Midbrain (tissue), 1 donor: ENCODE measurements at places on chromosomes 4 and X.

DNA sequence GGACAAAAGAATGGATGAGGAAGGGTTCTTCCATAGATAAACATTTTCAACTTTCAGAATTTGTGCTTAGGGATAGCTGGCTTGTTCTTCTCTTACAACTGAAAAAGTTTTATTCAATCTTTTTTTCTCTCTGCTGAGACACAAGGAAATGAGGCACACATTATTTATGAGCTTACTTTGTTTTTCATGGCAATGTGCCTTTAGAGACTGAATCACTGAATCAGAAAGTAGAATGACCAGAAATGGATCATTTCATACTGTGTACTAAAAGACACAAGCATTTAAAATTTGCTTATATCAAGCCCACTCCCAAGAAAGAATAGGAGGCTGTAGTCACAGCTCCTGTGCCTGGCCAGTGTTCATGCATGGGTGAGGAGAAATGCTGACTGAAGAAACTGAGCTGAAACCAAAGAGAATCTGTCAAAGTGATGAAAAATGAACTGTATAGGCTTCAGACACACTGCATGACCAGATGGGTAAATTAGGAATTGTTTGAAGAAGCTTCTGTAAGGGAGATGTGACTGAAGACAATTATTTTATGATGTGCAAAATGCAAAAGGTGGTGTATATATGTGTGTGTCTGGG is 413.8 kb downstream of the RAPGEF2 start:
- DNase-seq = no peak

GRCh38 chr4:39642885-39643552 is 4.4 kb upstream of the SMIM14 start:
- DNase-seq = no peak

DNA sequence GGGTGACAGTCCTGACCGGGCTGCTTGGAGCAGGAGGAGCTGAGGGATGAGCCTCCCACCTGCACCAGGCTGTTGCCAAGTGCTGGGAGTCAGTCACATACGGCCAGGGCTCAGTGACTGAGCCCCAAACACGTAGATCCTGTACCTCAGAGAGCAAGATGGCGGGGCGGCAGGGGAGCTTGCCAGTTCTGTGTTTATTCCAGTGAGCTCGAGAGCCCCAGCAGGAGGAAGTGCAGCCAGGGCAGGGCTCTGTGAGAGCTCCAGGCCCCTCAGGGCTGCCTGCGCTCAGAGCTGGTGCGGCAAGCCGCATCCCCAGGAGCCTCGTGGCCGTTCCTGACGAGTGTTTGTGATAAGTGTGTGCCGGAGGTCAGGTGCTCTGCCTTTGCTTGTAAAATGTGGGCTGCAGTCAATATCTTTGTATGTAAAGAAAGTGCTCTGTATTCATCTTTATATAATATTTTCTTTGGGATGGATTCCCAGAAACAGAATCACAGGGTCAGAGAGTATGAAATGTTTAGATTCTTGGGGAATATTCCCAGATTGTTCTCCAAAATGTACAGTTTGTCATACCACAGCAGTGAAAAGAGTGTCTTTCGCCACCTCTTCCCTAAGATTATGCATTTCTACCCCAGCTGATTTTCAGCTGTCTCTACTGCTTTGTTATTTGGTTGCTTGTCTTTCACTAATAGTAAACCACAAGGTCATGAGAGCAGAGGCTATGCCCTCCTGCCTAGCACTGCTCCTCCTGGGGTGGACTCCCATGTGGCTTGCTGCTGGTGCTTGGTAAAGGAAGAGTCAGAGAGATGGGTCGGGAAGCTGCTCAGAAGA is 50.3 kb downstream of the NELFA start:
- no peak for DNase-seq

DNA sequence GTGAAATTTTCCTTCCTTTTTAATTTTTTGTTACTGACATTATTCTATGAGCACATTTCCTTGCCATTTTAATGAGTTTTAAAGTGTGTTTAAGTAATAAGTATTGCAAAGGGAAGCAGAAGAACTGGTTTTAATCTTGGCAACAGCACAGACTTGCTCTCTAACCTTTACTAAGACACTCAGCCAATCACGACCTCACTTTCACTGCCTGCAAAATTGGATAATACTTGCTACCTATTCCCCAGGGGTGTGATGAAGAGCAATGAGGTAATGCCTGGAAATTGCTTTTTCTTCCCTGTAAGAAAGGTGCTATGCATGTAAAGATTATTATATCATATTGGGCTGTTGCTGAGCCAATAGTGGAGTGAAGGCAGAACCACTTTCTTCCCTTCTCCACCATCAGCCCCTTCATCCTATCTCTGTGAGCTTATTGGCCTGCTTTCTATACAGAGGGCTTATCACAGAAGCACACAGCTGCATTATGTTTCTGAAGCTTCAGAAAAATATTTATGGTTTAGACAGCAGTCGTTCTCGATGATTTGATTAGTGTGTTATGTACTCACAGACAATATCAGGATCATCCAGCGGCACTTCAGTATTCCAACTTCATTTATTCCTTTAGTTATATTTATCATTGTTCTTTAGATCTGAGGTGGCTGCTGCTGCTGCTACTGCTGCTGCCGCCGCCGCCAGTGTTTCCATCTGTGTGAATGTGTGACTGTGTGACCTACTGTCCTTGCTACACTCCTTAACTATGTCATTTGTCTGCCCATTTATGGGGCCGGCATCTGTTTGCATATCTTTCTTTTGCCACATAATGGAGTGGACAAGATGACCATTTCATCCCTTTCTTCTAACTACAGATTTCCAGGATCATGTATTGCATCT is 255.1 kb downstream of the C4orf33 start:
- DNase-seq = no peak

GRCh38 chr4:57109847-57110639 is at the start of gene IGFBP7:
TSS of gene IGFBP7 (minus strand) at chr4:57110385. CDS start at chr4:57110351, 34 bp downstream.
- peak; percentile 48 for DNase-seq

DNA sequence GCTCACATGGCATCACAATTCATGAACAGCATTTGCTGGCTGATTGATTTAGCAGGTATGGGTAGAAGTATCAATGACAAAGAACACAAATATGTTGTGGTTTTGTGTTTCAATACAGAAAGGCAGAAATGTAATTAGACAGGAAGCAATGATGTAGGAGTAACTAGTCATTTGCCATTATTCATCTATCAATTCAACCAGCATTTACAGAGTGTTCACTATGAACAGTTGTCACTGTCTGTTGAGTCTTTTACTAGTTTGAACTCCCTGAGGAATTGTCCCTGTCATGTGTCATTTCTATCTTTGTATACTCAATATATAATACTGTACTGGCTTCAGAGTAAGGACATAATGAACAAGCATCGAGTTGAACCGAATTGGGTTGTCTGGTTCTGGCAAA is 51.5 kb upstream of the ARHGAP24 start:
- no peak for DNase-seq

DNA sequence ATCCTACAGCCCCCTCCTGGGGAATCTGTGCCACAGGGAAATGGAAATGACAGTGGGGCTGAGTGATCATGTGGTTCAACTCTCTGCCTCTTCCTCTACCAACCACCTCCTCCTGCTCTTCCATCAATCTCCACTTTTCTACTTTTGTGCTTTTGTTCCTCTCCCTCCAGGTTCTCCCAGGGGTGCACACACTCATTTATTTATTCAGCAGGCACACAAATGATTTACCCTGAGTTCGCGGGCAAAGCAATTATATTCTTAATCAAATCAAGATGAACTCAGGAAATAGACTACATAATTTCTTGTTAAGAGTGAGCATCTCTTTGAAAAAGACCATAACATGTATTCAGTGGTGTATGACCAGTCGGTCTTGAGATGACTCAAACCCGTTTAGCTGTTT is 69.2 kb downstream of the VCX3A start:
- DNase-seq = no peak

DNA sequence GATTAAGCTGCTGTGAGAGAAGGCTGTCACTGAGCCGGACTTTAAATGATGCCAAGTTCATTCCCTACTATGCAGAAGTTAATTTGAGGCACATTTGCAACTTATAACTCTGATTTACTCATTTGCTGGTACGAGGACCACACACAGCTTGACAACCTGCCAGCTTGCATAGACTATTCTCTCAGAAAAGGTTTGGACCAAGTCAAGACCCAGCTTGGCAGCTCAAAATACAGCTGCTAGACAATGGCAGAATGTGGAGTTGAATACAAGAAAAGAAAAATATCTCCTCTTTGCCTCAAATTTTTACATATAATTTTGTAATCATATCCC is 338.9 kb downstream of the DHX15 start:
- DNase-seq = peak; percentile 35

DNA sequence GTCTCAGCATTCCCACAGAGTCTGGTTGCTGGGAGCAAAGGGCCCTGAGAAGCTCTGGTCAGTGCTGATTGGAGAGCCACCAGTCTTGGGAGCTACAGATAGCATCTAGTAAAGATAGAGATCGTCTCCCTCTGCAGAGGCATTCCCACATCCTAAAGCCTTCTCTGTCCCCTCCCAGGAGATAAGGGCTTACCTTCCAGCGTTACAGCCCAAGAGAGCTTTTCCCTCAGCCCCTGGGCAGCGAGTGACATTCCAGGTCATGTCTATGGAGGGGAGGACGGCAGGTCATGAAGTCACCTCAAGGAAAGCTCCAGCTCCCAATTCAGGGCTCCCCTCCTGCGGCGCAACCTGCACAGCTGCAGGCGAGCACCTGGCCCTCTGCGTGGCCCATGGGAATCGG is 29.9 kb downstream of the CLDN34 start:
- no peak for DNase-seq

GRCh38 chr4:24589448-24589847 is 5.1 kb upstream of the DHX15 start:
- DNase-seq = no peak

DNA sequence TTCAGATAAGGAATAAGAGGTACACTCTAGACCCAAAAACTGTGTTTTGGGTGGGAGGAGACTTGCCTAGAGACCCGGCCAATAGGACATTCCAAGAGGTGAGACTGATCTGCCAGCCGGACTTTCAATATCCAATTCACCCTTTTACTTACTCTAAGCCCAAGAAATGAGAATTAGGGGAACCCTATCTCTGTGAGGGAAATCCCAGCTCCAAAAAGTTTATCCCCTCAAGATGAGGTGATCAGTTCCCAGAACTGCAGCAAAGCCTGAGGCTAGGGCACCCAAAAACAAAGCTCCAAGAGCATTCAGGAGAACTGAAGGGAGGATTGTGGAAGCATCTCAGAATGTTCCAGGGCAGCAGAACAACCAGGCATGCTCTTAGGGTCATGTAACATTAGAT is 251.7 kb downstream of the PTTG2 start:
- no peak for DNase-seq

DNA sequence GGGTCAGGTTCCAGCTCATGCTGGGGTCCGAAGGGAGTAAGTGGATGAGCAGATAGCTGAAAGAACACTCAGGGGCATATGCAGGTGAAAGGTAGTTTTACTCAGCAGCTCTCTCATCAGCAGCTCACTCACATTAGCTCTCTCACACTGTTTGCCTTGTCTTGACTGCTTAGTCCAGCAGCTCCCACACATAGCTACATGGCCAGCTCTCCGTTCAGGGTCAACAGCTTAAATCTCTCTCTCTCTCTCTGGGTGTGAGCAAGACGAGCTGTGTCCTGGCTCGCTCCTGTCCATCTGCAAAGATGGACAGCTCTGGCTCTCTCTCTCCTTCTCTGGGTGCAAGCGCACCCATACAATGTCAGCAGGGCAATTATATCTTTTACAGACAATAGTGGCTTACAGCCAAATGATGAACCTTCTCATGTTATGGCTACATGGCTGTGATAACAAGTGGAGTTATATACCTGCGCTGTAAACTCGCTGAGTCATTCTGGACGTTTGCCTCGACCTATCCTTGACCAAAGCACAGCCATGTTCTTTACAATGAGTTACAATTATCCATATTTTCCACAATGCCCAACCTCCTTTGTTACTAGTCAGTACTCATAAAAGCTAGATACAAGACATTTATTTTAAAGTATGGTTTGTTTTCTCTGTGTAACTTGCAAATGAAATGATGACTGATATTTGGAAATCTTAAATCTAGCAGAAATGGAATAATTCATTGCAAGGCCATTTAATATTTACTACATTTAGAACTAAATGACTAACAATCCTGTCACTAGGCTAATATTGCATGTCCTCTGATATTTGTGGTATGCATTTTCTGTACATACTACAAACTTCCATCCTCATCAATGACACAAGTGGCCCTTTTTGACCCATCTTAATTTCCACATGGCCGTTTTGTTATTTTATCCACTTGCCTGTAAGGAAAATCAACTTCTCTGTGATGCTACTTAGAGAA is 9.3 kb downstream of the PAPSS1 start:
- DNase-seq = no peak

- no peak for DNase-seq
Measured at GRCh38 chr4:186586205-186586604, 30.8 kb upstream of the MTNR1A start.

DNA sequence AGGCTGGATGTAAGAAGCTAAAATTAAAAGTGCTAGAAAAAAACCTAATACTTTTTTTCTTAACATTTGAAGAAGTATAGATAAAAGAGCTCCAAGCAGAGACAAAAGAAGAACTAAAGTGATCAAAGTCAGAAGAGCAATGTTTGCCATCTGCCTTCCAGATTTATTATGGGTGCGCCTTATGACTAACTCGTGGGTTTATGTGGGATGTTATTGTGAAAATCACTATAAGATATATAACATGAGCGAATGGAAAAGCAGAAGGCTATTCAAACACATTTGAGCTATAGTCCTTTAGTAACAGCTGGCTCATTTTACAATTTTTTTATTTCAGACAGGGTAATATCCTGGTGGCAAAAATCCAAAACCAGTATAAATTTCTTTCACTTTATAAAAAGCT is 1040.7 kb downstream of the RAPGEF2 start:
- no peak for DNase-seq

- DNase-seq = no peak
Measured at GRCh38 chrX:153775293-153776119, 5.3 kb upstream of the SRPK3 start.

- DNase-seq = no peak
Measured at GRCh38 chrX:23981711-23982110, 45.3 kb downstream of the KLHL15 start.

- DNase-seq = no peak
Measured at GRCh38 chrX:128800138-128800537, 723.2 kb downstream of the SMARCA1 start.

DNA sequence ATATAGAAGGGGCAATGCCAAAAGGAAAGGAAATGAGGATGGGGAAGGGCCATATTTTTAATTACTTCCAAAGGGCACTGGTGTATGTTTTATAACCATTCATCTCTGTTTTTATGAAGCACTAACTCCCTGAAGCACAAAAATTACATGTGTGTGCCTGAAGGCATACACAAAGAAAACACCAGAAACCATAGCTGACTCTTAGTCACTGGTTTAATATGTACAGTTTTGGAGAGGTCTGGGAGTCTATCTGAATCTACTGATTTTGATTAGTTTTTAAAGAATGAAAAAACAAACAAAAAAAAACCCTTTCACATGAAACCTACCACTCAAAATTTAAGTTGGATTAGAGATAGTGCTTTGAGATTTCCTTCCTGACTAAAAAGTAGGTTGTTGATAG is 438.7 kb downstream of the RPA4 start:
- no peak for DNase-seq

GRCh38 chr4:109574443-109574850 is 14.4 kb downstream of the MCUB start:
- DNase-seq = no peak
